ENCODE measurements at places on chromosomes 6 and 20.
A peak's percentile ranks its signal among the peaks of the same experiment; 100 is the strongest.

DNA sequence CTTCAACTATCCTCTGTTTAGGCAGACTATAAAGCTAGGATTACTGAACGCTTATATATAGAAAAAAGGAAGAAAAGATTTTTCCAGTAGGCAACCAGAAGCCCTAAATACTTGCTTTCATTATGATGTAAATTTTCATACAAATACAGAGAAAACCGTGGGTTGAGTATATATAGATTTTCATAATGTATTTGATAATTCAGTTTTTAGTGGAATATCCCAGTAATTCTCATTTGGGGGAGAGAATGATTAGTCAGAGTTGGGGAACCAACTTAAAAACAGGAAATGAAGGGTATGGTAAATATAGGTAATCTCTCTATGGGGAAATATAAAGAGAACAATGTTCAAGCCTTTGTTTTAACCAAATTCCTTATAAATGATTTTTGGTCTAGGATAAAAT is 154.0 kb upstream of the CITED2 start:
- no peak for DNase-seq

GRCh38 chr6:84771756-84772356 is 7.5 kb upstream of the TBX18 start:
- DNase-seq: no peak

DNA sequence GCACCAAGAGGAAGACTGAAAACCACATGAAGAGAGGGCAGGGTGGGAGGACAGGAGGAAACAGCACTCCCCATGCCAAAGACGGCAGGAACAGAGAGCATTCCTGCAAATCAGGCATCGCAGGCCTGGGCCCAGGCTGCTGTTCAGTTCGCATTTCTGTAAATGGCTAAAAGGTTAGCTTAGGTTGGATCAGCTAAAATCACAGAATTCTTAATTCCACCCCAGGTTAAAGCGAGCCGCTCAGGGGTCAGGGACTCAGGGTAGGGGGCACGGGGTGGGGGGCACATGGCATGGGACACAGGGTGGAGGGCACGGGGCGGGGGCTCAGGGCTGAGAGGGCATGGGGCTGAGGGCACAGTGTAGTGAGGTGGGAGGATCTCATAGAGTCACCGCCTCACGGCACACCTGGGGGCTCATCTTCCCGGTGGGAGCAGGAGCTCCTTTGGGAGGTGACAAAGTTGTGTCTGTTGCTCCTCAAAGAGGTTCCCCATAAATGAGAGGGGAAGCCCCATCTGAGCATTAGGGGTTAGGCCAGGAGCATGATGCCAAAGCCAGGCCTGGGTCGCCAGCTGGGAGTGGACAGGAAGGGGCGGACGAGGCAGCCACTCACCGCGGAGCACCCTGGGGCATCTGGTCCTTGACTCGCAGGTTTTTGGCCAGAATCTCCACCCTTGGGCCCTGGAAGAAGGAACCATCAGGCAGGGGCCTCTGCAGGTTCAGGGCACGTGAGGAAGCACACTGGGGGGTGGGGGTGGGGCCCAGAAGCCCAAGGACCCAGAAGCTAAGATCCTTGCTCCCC is 200.7 kb downstream of the PREX1 start:
- DNase-seq: no peak

GRCh38 chr6:31317036-31317435 is 39.9 kb downstream of the HLA-B start:
- DNase-seq: no peak

GRCh38 chr6:46918806-46919205 is 2.9 kb downstream of the ADGRF5 start:
- no peak for DNase-seq

DNA sequence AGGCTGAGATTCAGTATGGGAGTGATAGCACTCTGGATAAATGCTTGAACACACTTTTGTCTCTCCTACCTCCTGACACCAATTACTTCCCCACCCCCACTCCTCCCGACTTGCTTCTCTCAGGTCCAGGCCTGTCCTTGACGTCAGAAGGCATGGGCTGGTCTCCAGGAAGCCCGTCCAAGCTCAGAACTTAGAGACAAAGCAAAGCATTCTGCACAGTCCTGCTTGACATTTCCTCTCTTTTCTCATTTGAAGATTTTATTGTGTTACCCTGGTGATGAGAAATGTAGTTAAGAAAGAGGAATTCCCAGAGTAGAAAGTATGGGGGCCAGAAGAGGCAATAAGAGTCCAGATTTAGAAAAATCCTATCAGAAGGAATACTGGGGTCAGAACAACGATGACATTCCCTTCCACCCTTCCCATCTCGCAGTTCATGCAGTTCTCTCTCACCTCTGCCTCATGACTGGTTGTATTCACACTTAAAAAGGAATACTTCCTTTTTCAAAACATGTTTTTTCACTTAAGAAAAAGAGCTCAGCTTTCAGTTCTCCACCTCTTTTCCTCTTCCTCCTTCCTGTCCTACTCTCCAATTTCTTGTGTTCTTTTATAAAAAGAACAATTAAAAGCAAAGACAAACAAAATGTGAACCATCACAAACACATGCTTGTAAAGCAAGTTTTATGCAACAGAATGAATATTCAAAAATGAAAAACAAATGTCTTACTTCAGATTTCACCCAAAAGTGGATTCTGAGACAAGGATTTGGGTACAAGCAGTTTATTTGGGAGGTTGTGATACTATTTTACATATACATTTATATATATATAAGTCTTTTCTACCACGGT is 18.5 kb upstream of the FAM184A start:
- DNase-seq: peak; percentile 90

DNA sequence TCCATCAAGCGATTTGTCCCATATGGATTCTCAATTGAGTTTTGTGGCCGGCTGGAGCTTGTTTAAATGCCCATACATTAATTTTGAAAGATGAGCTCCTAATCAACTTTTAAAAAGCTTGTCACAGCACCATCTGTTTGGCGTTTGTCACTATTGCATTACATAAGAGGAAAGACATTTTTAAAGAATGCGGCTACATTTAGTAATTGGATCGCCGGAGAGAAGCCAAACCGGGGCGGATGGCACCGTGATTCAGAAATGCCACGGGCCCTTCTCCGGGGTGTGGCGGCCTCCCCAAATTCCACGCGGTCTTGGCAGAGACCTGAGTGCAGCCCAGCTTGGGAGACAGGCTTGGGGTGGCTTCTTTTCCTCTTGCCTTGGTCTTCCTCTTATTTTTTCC is 67.7 kb upstream of the ZNFX1 start:
- DNase-seq: no peak

- DNase-seq: no peak
Measured at GRCh38 chr20:24488064-24488799, 18.8 kb downstream of the SYNDIG1 start.

DNA sequence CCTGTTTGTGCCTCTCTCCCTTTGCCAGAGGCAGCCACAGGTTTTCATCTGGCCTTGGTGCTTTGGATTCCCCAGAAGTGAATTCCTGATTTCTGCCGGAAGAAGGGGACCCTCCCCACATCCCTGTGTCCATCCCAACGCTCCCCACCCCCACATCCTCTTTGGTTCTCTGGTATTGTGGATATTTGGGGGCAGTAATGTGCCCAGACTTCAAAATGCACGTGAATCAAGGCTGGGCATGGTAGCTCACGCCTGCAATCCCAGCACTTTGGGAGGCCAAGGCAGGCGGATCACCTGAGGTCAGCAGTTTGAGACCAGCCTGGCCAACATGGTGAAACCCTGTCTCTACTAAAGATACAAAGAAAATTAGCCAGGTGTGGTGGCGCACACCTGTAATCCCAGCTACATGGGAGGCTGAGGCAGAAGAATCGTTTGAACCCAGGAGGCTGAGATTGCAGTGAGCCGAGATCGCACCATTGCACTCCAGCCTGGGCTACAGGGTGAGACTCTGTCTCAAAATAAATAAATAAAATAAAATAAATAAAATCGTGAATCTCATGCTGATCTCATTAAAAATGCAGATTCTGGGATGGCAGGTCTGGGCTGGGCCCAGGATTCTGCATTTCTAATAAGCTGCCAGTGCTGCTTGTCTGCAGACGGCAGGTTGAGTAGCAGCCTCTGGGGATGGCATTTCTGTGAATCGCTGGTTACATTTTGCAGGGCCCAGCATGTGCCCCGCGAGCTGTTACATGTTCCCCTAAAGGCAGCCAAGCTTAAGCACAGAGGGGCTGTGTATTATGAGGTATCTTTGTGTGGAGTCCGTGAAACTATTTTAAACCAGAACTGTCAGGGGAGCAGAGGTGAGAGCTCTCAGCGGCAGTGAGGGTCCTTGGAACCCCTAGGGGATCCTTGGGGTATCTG is 49.0 kb downstream of the SYNJ2 start:
- DNase-seq: no peak

DNA sequence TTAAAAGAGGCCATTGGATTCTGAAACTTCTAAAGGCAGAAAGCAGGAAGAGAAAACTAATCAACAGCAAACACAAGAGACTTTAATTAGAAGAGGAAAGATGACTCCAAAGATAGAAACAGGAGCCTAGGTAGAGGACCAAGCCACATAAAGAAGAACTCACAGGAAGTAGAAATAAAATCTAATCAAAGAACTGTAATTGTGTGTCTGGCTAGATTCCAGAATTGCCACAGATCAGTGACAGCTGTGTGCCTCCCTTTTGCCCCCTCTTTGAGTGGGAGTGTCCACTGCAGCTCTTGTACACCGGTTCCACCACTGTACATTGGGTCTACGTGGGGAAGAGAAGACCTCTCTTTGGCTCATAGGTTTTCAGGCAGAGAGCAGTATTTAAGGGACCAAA is 22.3 kb upstream of the THEMIS start:
- no peak for DNase-seq

- DNase-seq: no peak
Measured at GRCh38 chr6:111866857-111867256, 6.4 kb downstream of the FYN start.

DNA sequence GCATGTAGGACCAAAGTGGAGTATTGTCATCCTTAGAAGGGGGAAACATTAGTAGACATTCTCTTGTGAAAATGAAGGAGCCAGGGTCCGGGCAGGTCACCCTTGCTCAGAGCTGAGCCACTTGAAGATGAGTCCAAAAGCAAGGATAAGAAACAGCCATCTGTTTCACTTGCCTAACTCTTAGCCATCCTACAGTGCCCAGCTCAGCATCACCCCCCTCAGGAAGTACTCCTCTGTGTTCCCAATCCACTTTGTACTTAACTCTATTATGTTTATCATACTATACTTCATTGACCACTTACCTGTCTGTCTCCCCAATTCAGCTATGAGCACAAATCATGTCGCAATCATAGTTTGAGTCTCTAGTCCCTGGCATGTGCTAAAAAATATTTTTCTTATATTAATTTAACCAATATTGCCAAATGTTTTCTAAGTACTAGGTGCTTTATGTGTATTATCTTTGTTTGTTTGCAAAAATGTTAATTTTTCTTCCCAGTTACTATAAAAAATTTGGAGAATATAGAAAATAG is 8.1 kb upstream of the TOX2 start:
- DNase-seq: no peak

- DNase-seq: no peak
Measured at GRCh38 chr20:39630215-39630908, 668.2 kb downstream of the DHX35 start.

DNA sequence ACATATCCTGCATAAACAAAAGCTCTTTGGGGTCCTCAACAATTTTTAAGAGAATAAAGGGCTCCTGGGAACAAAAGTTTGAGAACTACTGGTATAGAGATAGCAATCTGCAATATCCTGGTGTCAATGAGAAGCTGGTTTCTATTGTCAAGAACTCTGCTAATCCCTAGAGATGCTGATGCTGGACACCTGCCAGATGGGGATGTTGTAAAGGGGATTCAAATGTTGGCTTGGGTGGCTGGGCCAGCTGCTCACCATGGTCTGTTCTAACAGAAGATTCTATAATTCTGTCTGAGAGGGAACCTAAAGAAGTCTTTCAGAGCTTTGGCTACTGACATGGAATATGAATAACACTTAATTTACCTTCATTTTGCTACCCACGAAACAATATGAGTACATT is 137.8 kb downstream of the BTBD9 start:
- no peak for DNase-seq

DNA sequence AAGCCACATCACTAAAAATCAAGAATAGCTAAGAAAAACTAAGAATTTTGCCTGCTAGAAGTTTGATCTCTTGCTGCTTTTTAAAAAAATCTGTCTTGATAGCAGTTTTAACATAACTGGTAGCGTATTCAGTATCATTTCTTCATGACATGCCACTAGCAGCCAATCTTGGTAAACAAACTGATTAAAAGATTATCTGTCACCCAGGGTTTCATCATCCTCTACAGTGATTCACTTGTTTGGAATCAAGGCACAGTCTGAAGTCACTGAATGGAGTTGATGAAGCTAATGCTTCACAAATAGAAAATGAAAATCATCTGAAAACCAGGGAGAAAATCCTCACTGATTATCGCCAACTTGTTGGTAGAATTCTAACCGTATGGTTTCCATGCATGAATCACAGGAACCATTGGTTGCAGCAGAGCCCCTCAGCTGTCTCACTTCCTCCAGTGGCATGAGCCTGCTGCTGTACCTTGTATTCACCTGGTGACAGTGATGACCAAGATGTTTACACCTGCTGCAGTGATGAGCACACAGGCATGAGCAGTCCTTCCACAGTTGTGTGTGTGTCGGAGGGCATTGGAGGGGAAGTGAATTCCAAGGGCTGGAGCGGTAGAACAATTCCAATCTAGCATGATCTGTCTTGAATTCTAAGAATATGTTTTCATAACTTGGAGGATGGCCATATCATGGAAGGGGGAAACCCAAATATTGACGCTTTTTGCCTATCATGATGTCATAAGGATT is 275.0 kb downstream of the KHDC1L start:
- no peak for DNase-seq

DNA sequence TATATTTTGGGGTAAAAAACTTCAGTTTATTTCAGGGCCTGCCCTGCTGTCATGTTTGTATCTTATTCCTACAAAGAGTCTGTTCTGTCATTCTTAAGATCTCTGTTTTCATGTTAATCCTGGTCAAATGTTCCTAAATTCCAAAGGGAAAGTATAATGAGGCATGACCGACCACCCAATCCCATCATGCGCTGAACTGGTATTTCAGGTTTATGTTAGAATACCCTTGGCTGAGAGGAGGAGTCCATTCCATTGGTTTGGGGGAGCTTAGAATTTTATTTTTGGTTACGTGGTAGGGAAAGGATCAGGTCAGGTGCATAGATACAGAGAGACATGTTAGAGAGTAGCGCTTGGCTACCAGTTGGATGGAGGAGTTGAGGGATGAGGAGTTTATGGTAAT is 25.7 kb downstream of the CFAP61 start:
- DNase-seq: no peak

GRCh38 chr20:33576432-33577125 is 85.5 kb upstream of the C20orf144 start:
- DNase-seq: no peak

GRCh38 chr6:100918152-100918551 is 37.0 kb upstream of the ASCC3 start:
- no peak for DNase-seq
